ENCODE measurements at places on chromosomes 16 and 17. TPM values are rescaled to one million over a fixed set of nuclear protein-coding genes. Genes with fewer than 3 reads are reported as not detected.

GRCh38 chr16:58198022-58198683 is at the start of gene CSNK2A2:
CSNK2A2 (minus strand) TSS chr16:58198106; CDS start chr16:58197736, 370 bp downstream.
- peak; percentile 85 for DNase-seq

DNA sequence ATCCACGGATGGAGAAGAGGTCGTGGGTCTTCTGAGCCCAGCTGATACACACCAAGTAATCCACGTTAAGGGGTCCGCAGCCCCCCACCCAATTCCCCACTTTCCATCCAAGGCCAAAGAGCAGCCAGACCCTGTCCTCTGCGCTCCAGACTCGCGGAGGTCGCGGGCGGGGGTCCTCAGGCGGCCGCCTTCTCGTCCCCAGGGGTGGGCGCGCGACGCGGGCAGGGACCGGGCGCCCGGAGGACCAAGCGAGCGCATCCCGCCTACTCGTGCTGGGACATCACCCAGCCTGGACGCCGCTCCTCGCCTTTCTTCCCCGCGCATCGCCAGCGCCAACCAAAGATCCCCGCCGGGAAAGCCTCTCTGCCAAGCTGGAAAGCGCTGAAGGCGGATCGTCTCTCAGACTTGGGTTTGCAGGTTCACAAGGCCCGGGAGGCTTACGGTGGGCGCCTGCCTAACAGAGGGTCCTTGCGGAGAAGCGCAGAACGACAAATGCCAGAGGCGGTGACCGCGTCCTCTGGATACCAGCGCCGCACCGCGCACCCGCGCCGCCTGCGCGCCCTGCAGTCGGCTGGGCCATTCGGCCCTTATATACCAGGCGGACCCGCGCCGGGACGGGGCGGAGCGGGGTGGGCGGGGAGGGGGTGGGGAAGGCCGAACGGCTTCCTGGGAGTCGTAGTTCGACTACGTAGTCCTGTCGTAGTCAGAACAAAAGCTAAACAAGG is 471.6 kb downstream of the SOX9 start:
- DNase-seq, result peak; percentile 93

- DNase-seq, result no peak
Observed at GRCh38 chr17:15092261-15092660, 172.9 kb downstream of the PMP22 start.

The TBX6 gene
- polyA plus RNA-seq, result 1.5 TPM

The ABCC12 gene
- not detected for polyA plus RNA-seq

The NFAT5 gene
- 5.2 TPM for polyA plus RNA-seq

- DNase-seq, result peak; percentile 87
Observed at GRCh38 chr17:75771334-75772281, 6.6 kb upstream of the GALK1 start.

GRCh38 chr17:32634167-32634566 is 147.4 kb downstream of the CDK5R1 start:
- DNase-seq, result no peak

- DNase-seq, result peak; percentile 20
Observed at GRCh38 chr17:35748341-35748841, 4.6 kb downstream of the GAS2L2 start.

DNA sequence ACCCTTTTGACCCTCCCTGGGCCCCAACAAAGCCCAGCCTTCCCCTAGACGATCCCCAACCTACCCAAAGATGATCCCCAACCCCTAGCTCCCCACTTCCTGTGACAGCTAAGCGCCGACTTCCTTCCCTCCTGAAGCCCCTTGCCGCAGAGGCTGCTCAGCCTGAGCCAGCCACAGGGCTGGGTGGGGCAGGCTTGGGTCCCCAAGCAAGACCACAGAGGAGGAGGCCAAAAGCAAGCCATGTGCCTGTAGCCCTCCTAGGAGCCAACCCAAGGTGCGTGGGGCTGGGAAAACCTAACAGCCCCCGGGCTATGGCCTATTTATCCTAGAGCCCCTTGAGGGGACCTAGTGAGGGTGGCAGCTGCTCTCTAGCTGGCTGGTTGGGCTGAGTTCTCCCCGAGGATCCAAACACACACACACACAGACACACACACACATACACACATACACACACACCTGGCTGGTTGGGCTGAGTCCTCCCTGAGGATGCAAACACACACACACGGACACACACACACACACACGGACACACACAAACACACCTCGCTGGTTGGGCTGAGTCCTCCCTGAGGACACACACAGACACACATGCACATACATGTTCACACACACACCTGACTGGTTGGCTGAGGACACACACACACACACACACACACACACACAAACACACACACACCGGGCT is 4.8 kb downstream of the ARRB2 start:
- no peak for DNase-seq

GRCh38 chr17:61126473-61127249 is 273.0 kb upstream of the TBX2 start:
- DNase-seq, result no peak

DNA sequence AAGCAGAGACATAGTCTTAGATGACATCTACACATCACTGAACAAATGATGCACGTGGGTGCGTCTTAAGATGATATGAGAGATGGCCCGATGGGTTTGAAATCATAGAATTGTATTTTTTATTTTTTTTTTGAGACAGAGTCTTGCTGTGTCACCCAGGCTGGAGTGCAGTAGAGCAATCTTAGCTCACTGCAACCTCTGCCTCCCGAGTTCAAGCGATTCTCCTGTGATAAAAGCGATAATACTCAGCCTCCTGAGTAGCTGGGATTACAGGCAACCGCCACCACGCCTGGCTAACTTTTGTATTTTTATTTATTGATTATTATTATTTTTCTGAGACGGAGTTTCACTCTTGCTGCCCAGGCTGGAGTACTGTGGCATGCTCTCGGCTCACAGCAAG is 5.3 kb downstream of the ST6GALNAC1 start:
- DNase-seq, result no peak

DNA sequence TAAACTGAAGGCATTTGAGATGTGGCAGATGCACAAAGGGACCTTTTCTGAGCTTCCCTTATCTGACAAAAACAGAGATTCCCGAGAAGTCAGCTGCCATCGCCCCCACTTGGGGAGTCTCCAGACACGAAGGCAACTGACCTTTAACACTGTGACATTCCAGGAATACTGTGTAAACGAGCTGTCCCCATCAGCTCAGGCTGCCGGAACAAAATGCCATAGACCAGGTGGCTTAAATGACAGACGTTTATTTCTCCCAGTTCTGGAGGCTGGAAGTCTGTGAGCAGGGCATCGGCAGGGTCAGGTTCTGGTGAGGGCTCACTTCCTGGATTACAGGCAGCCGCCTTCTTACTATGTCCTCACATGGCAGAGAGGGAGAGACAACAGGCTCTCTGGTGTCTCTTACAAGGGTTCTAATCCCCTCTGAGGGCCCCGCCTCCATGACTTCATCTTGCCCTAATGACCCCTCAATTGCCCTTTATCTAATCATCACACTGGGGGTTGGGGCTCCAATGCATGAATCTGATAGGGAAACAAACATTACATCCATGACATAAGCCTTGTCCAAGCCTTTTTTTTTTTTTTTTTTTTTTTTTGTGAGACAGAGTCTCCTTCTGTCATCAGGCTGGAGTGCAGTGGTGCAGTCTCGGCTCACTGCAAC is 178.5 kb upstream of the RPL38 start:
- peak; percentile 11 for DNase-seq

The TMC8 gene
- 4.1 TPM for polyA plus RNA-seq

The PPL gene
- 16.1 TPM for polyA plus RNA-seq
